GM12878 (cell line): ENCODE measurements at places on chromosomes 16 and 17.

DNA sequence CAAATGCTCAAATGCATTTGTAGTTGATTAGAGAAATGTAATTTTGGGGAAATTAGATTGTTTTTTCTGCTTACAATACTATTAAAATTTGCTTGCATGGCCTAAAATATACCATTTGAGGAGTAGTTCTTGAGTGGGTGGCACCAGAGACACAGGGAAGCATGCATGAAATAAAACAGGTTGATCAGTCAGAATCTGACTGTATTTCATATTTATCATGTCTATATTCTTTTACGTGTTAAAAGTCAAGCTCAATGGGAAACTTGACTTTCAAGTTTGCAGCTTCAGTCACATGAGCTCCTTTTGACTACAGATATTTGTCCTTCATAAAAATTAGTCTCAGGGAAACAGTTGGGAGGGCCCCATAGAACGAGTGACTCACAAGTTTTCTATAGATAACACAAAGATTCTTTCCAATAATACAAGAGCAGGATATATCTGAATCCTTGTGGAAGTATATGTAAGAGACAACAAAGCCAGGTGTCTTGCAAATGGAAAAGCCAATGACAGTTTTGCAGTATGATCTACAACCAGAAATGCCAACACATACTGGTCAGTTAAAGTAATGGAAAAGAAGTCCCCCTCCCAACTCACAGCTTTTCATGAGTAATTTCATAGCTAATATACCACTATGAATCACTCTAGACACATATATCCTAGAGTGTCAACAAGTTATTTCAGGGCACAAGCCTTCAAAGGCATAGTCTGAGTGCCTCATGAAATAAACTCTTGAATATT, 42.2 kb upstream of the CORO6 start:
- no peak for DNase-seq

DNA sequence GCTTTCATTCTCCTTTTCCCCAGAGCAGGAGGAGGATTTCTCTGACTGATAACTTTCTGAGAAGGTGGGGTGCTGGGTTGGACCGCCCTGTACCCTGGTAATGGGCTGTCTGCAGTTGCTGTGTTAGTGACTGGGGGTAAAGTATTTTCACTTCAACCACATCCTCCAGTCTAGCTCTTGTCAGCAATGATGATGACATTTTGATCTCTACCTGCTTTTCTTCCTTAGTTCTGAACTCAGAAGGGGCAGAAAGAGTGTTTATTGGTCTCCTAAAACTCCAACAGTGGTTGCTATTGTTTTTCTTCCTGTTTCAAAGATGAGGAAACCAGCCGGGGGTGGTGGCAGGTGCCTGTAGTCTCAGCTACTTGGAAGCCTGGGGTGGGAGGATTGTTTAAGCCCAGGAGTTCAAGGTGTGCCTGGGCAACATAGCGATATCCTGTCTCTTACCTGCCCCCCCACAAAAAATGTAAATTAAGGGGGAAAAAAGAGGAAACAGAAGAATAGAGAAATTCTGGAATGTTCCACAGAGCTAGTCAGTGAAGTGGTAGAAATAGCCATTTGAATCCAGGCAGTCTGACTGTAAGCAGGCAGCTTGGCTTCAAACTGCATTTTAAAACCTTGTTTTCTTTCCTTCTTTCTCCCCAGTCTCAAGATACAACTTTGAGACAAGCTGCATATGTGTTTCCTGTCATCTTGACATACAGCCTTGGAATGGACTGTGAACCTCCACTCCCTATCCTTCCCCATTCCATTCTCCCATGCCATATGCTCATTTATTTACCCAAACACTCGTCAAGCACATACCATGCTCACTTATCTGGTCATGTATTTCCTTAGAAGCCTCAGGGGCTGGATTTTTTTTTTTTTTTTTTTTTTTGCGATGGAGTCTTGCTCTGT, 3.3 kb upstream of the N4BP1 start:
- DNase-seq: no peak

DNA sequence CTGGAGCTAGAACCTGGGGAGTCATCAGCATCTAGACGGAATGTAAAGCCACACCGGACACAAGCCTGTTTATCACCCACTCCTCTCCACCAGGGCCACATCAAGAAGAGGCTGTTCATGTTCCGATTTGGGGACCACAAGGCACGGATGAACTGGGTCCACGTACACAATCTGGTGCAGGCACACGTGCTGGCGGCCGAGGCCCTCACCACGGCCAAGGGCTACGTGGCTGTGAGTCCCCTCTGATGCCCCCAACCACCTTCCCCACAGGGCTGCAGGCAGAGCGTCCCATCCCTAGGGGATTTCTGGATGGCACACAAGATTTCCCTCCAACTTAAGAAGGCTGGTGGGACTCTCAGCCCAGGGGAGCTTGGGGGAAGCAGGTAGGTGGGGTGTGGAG, 19.1 kb downstream of the SDR42E2 start:
- DNase-seq: no peak

DNA sequence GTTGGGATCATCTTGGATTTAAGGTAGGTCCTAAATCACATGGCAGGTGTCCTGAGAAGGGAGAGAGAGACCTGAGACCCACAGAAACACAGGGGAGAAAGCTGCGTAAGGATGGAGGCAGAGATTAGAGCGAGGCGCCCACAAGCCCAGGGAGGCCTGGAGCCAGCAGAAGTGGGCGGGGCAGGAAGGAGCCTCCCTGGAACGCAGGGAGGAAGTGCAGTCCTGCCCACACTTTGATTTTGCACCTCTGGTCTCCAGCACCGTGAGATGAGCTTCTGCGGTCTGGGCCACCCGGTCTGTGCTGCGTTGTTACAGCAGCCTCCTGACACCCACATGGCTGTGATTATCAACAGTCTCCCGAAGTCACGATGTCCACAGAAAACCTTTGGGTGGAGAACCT, 6.4 kb downstream of the DNASE1L2 start:
- no peak for DNase-seq

DNA sequence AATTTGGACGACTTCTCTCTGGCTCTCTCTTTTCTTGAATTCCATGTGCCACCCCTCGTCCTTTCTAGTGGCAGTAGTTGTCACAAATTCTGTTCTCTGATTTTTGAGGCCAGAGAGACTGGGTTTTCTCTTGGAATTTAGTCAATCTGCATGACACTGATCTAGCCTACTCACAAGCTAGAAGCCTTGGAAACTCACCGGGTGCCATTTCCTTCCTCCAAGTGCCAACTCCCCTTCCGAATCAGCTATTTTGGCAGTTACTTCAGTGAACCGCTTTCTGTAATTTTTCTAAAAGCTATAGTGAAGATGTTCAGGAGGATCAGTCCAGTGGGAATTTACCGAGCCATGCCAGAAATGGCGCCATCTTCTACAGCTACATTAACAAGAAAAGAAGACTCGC, 228.9 kb downstream of the PMP22 start:
- DNase-seq: no peak

DNA sequence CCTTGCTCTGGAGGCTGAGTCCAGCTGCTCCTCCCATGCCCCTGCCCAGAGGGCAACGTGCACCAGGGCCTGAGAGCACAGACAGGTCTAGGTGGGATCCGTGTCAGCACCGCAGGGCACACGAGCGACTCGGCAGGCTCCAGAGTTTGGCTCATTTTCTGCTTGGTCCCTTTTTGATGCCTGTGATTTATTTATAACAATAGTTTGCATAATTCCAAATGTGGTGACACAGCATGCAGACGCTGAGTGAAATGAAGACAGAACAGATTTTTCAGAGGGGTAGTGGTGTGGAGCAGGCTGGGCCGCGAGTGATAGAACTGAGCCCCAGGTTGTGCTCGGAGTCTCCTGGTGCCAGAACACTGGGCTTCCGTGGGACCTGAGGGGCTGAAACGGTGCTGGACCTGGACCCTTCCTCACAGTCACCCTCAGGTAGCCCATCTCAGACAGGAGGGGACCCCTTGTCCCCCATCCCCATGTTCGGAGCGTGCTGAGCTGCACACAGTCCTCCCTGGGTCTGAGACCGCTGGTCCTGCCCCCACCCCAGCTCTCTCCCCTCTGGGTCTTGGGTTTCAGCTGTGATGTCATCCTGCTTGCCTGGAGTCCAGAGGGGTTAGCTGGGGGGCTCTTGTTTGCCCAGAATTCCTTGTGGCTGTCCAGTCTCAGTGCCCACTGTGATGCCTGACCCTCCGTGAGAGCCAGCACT, 95.9 kb downstream of the METRNL start:
- no peak for DNase-seq

- no peak for DNase-seq
Measured at GRCh38 chr16:49580751-49581303, 207.2 kb downstream of the C16orf78 start.

GRCh38 chr17:77778636-77779489, 179.6 kb upstream of the TNRC6C start:
- DNase-seq: no peak

- DNase-seq: no peak
Measured at GRCh38 chr17:28725660-28726225, 290 bp downstream of the TLCD1 start.

DNA sequence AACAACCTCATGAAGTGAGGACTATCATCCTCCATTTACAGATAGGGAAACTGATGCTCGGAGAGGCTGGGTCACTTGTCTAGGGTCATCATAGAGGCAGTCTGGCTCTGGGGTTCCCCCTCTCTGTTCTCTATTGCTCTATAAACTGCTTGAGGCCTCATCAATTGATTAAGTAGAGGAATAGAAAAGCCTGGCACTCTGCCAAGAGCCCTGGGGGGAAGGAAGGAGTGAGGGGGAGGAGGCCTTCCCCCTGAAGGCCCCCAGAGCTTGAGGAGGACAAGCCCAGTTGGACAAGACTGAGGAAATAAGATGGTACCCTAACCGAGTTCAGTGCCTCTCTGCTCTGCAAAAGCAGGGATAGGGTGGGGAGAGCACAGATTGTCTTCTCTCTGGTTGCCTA, 21.0 kb downstream of the SDK2 start:
- DNase-seq: no peak

DNA sequence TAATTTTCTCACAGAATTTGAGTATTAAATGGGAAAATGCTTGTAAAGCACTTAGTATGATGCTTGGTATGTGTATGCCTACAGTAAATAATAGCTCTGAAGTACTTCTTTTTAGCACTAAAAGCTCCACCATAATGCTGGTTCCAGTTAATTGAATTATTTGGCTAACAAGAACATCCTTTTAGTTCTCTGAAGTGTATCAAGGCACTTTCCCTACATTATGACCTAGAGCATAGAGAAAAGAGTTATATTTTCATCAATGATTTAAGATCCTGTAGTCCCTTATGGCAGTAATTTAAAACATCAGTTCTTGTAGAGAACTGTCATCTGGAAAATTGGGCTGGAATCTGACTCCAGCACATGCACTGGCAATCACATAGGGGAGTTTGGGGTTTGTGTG, 21.9 kb upstream of the PHAF1 start:
- DNase-seq: no peak

DNA sequence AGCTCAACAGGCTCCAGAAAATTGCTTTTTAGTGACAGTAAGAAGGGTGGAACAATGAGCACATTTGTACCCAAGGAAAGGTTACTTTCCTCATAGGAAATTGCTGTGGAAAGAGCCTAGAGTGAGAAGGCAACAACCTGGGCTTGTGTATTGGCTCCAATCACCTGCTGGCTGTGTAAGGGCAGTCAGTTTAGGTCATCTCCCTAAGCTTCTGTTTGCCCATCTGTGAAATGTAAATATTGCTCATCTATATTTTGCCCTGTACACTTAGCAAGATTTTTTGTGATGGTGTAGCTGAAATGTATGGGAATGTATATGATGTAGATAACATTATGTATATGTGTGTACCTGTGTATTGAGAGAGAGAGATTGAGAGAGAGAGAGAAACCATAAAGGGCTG, 225.2 kb upstream of the MPHOSPH6 start:
- DNase-seq: no peak

DNA sequence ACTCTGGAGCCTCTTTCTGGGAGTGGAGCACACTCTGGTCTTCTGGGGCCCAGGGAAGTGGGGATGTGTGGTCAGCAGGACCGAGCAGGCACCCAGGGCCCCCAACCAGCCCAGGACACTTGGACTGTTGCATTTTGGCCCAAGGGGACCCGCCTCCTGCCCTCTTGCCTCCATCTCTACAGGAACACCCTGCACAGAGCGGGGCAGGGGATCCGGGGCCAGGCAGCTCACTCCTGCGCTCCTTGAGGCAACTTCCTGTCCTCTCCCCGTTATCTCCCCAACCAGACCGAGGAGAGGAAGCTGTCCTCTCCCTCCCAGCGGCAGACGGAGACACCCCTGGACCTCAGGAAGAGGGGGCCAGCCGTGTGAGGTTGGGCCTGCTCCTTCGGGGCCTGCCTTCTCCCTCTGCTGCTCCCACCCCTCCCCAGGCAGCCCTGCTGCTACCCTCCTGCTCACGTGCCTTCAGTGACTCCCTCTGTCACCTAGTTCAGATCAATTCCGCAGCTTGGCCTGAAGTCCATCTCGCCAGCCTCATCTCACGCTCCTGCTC, 10.0 kb upstream of the ATP2A3 start:
- DNase-seq: no peak

GRCh38 chr17:50693036-50693682, 14.6 kb downstream of the ANKRD40 start:
- no peak for DNase-seq

DNA sequence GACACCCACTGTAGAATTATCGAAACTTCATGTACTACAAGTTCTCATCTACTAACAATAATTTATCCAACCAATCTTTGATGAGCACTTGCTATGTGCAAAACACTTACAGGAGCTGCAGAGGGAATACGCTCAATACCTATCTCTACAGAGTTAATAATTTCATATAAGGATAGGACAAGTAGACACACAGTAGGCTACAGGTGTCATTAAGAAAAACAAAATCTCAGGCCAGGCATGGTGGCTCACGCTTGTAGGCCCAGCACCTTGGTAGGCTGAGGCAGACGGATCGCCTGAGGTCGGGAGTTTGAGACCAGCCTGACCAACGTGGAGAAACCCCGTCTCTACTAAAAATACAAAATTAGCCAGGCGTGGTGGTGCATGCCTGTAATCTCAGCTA, 91.3 kb upstream of the PLEKHM1 start:
- no peak for DNase-seq

GRCh38 chr16:4513881-4514280, 24.7 kb downstream of the CDIP1 start:
- DNase-seq: no peak

- DNase-seq: no peak
Measured at GRCh38 chr17:67636834-67637520, 80.8 kb upstream of the NOL11 start.
